GM23338 (cell line): ENCODE measurements at places on chromosomes 12 and 14. TPM values are rescaled to one million over a fixed set of nuclear protein-coding genes. Genes with fewer than 3 reads are reported as not detected.

- no peak for DNase-seq
Measured at GRCh38 chr14:60926002-60926401, 54.9 kb downstream of the TRMT5 start.

DNA sequence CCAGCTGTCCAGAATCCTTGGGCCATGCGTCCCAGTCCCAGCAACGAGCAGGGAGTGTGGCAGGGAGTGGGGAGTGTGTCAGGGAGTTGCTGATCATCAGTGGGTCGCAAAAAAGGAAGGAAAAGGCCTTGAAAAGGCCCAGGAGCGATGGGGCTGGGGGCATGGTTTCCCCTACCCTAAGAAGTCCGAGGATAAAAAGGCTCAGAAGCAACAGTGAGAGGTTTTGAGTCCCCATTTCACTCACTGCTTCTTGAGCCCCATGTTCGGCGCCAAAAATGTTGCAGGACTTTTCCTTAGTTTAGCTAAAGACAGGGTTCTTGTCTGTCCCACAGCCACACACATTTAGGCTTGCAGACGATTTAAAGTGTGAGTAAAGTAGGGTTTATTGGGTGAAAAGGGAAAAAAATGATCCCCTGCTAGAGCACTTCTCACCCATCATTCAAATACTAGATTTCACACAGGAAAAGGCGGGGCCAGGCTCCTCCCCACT lies 189.5 kb downstream of the KCNC2 start:
- peak; percentile 4 for DNase-seq

KRT86 gene
- total RNA-seq: not detected in 2 replicates

DNA sequence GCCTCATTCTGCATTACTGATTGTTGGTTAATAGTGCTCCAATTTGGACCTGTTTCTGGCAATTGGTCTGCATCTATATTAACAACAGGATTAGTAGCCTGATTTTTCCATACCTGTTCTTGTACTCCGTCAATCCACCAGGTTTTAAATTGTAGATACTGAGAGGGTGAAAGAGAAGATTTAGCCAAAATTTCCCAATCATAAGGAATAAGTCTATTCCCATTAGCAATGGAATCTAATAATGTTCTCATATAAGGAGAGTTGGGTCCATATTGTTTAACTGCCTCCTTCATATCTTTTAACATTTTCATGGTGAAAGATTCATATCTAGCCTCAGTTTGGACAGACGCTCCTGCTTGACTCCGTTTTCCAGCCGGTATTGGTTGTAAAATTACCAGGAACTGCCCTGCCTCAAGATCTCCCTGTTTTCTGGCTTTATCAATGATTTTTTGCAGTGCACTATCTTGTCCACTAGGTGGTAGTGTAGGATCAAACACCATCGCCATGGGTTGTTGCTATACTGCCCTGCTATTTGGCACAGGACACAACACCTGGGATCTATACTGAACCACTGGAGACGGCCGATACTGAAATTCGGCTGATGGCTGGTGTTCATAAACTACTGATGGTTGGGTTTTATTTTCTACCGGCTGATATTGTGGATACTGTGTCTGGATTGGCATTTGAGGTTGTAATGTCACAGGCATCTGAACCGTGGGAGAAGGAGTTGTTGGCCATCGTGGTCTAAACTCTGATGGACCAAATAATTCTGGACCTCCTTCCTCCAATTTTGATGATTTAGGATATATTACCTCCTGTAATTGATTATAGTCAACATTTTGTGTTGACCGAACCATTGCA lies 25.2 kb downstream of the DHRS4L2 start:
- peak; percentile 89 for DNase-seq

ANO4 gene
- 2.6 and 8.7 TPM in 2 replicates for total RNA-seq
